EL (cell line): ENCODE measurements at places on chromosomes 7 and 10.
A peak's percentile ranks its signal among the peaks of the same experiment; 100 is the strongest.

GRCh38 chr10:121975295-121976086 is 474 bp upstream of the NSMCE4A start:
- no peak for DNase-seq

DNA sequence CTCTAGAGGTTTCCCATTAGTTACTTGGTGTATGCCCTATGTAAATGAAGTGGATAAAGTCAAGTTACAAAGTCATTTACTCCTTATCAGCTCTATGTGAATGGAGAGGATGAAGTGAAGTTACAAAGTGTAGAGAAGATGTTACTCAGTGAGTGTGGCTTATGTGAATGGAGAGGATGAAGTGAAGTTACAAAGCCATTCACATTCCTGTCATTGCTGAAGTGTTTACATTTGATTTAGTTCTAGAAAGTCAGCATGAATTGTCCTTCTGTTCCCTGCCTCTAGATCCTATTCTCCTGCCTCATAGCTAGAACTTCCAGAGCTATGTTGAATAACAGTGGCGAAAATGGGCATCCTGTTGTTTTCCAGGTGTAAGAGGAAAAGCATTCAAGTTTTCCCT is 880.1 kb downstream of the DNAJB9 start:
- DNase-seq = no peak

DNA sequence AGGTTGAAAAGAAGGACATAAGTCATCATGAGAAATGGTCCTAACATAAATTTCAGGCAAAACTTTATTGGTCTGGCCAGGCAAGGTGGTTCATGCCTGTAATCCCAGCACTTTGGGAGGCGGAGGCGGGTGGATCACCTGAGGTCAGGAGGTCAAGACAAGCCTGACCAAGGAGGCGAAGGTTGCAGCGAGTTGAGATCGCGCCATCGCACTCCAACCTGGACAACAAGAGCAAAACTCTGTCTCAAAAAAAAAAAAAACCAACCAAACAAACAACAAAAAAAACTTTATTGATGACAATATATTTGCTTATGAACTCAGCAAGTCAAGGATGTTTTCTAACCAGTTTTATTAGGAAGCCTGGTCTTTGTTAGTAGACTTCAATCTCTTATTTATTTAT is 54.6 kb upstream of the ARHGAP21 start:
- DNase-seq = no peak

DNA sequence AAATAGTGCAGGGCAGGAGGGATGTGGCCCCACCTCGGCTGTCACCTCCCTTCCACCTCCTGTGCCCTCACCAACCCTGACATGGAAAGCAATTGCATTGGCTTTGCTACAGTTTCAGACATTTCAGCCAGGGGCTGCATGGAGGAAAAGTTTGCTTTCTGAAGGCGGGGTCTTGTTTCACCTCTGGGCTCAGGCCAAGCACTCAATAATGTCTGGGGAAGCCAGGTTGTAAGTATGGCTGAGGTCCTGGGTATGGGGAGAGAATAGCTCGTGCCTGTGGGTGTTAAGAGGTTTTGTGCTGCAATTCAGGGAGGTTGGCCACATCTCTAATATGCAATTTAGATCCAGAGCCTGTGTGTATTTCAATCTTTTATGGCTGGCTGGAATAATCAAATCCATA is 238.4 kb upstream of the MKI67 start:
- no peak for DNase-seq

DNA sequence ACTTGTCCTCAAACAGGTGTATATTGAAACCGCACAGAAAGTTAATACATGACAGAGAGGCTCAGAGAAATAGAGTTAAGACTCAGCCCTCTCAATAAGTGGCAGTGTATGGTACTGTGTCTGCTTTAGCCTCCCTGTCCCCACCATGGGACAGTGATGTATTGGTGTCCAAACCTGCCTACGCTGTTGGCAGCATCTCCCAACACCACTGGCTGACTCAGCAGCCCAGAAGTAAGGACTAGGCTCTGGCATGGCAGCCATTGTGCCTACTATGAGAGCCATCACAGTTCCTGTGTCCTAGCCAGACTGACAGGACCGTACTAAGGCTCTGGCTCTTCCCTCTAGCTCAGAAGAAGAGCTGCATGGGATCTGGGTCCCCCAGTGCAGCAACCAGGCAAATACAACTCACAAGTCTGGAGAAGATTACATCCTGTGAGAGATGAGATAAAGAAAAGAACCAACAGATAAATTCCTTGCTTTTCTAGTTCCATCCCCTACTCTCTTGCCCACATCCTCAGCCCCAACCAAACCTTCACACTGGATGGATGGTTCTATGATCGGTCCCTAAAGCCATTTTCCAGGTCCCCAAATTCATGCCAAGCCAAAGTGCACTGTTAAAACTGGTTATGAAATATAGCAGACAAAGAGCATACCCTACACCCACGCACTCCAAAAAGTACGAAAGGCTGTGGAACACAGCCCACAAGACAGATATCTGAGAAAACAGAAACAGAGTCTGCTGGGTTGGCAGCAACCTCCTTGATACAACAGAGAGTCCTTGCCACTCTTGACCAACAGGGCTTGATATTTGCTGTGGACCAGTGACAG is 44.1 kb upstream of the DMTF1 start:
- no peak for DNase-seq

DNA sequence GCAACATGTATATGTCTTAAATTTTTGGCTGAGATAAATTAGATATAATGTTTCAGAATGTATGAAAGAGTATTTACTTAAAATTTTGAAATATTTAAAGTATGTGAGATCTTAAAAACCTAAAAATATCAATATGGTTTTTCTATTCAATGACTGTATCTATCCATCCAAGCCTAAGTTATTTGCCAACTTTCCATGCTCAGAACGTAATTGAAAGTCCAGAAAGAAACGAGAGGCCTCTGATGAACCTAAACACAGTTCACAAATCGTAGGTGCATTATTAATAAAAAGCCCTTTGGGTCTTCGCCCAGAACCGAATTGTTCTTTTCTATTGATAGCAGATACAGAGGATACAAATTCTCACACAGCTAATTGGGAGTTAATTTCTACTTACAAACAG is 6.5 kb downstream of the SVIL start:
- DNase-seq = no peak

- DNase-seq = no peak
These were observed 26.8 kb downstream of the CALD1 start for GRCh38 chr7:134806197-134806596.

DNA sequence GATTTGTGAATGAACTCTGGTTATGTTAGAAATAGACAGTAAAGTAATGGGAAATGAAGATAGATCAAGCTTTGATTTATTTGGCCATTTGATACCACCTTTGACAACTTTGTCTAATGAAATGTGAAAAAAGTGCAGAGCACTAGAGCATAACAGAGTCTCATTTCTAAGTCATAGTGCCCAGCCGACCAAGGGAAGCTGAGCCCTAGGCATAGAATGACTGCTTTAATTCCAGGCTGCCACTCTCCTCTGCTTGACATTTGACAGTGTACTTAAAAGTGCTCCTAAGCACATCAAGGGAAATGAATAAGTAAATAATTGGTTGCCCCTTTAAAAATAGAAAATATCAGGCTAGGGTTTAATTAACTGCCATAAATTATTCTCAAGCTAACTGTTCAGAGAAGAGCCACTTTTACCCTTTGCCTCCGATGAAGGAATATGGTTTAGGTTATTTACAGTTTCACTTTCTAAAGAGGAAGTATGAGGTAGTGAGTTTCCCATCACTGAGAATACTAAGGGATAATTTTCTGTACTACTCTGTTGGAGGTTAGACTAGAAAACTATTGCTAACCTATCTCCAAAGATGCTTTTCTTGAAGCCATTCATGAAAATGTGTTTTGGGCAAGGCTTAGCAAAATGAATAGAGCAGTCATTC is 591.6 kb downstream of the REEP3 start:
- DNase-seq = no peak

DNA sequence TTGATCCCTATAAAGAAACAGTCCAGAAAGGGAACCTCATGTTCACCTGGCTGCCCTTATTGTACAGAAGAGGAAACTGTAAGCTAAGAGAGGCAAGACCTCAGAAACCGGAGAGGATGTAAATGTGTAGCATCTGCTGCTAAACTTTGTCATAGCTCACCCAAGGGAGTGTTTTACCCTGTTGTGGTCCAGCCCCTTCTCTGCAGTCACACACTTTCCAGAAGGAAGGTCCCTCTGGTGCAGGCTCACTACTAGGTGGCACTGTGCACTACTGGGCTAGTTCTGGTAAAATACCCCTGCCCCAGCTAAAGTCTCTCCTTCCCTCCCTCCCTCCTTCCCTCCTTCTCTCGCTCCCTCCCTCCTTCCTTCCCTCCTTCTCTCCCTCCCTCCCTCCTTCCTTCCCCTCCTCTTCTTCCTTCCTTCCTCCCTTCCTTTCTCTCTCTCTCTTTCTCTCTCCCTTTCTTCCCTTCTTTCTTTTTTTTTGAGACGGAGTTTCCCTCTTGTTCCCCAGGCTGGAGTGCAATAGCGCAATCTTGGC is 42.5 kb upstream of the LCOR start:
- no peak for DNase-seq

DNA sequence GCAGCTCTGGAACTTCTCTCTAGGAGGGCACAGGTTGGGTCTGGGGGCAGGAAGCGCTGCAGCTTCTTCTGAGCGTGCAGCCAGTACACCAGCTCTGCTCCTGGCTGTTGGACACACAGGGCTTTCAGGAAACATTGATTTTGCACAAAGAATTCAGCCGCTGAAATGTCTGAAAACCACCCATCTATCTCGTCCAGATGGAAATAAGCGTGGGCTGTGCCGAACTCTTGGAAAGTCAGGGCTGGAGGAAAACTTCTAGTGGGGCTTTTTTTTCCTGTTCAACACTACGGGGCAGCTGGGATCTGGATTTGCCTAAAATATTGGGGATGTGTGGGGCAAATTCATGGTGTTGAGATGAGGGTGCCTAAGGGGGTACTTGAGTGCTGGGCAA is 31.2 kb downstream of the PALD1 start:
- DNase-seq = no peak

GRCh38 chr10:92593619-92594588 is 974 bp downstream of the KIF11 start:
- no peak for DNase-seq

- DNase-seq = no peak
These were observed 190.8 kb downstream of the ADRA2A start for GRCh38 chr10:111267673-111268072.

- DNase-seq = peak; percentile 7
These were observed 236.2 kb downstream of the DNAJB9 start for GRCh38 chr7:108805808-108806397.

- no peak for DNase-seq
These were observed 24.5 kb downstream of the CHST15 start for GRCh38 chr10:124068929-124069328.

DNA sequence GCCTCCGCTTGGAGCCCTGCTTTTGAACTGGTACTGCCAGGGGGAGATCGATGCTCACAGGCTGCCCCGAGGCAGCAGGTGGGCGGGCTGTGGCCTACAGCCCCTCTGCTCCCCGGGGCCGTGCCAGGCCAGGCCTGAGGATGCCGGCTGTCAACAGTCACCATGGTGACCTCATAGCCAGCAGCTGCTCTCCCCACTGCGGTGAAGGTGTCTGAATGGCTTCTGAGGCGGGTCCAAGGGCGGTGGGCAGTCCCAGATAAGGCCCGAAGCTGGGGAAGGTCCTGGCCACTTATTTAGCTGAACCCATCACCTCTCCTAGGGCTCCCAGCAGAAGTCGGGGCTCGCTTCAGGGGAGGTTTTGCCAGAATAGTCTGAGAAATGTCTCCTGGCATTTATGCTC is 179.3 kb downstream of the ARHGAP12 start:
- no peak for DNase-seq

GRCh38 chr7:1027242-1028043 is 16.9 kb upstream of the GPR146 start:
- DNase-seq = peak; percentile 36

DNA sequence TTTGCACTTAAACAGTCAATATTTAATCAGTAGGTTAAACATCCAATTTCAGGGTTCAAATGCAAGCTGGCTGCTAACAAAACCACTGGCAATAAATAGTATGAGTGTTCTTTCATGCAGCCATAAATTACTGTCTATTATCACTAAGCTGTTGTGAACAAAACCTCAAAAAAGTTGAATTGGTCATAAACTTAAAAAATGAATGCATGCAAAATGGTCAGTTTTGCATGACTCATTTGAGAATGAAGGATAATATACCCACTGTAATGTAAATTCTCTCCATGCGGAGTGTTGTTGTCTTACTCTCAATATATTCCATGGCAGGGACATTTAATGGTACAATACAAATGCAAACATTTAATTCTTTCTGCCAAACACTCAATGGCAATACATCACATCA is 226.4 kb downstream of the MAGI2 start:
- peak; percentile 51 for DNase-seq

- DNase-seq = peak; percentile 56
These were observed 14.7 kb downstream of the CDNF start for GRCh38 chr10:14822879-14823755.

- no peak for DNase-seq
These were observed at the start of gene HOXA2 for GRCh38 chr7:27102581-27103442. Gene HOXA2, minus strand, starts transcription at chr7:27102683. Its CDS starts 183 bp downstream, at chr7:27102500.

DNA sequence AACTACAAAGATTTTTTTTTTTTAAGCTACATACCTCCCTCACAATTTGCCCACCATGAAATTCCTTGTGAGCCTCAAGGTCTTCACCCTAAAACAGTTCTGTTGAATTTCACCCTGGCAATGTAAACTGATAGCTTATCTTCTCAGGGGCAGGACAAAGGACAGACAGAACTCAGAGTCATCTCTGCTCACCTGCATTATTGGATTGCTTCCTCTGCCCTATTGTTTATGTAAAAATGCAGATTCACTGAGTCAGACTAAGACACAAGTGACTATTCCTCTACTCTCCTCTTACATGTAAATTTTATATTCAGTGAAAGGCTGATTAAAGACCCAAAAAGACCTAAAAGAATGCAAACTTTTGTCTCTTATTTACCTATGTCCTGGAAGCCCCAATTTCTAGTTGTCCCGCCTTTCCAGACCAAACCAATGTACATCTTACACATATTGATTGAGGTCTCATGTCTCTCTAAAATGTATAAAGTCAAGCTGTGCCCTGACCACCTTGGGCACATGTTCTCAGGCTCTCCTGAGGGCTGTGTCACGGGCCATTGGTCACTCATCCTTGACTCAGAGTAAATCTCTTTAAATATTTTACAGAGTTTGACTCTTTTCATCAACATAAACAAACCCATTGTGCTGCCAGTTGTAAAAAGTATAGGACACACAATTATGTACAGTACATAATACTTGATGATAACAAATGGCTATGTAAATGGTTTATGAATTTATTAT is 440.2 kb downstream of the HTR7 start:
- no peak for DNase-seq

GRCh38 chr10:123480845-123481244 is 185.3 kb upstream of the GPR26 start:
- no peak for DNase-seq

DNA sequence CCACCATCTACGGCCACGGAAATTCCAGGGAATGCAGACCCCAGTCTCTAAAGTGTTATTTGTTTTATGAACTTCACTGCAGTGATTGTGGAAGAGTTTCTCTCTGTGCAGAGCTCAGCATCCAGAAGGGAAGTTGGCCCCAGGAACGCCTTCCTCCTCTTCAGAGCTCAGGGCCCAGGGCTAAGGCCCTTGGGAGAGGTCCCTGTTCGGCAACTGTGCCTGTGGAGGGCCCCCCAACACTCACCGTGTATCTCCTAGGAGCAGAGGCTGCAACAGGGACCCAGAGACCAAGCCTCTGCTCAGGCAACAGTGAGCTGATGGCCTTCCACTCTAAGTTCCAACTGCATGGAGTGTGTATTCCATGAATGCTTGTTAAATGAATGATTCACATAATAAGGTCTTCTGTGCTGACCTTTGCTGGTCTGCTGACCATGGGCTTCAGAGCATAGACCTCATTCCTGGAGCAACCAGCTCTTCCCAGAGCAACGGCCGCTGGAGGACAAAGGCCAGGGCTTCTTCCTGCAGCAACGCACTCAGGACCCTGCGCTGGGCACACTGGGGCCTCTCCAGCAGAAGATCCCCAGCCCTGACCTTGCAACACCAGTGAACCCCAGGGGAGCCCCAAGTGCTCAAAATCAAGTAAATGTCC is 7.7 kb downstream of the DIP2C start:
- DNase-seq = peak; percentile 87
